Peyer's patch (tissue), 4 donors: ENCODE measurements at places on chromosomes 4 and X. TPM values are rescaled to one million over a fixed set of nuclear protein-coding genes. Genes with fewer than 3 reads are reported as not detected.

Gene HCFC1
- total RNA-seq, result 52.0 TPM

Gene LIMCH1
- total RNA-seq, result 11.1 TPM

Gene SPIN3
- 11.4 TPM for total RNA-seq

Gene XKRX
- total RNA-seq, result 23.8 TPM

Gene CT45A3
- not detected for total RNA-seq

Gene PDGFC
- total RNA-seq, result 17.3 TPM

DNA sequence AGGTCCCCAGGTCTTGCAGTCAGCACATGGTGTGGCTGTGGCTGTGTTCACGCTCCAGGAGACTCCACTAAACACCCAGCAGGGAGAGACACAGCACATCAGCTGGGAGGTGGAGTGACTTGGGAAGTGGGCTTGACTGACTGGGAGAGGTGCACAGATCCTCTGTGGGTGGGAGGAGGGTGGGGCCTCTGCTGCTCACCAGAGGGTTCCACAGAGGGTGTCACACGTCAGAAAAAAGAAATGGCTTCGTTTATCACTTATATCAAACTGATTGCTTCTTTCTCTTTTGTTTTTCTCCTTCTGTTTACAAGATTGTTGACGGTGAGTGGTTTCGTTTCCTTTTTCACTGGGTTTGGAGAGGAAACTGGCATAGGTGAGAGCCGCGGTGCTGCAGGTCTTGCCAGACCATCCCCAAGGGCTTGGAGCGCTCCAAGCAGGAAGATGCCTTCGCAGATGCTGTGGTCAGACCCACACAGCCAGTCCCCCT lies 24.8 kb upstream of the FAM193A start:
- peak; percentile 59 for DNase-seq
- H3K36me3 ChIP-seq, result no peaks in the 10 kb centered on the region
- no peak overlapping the region for H3K27ac ChIP-seq

DNA sequence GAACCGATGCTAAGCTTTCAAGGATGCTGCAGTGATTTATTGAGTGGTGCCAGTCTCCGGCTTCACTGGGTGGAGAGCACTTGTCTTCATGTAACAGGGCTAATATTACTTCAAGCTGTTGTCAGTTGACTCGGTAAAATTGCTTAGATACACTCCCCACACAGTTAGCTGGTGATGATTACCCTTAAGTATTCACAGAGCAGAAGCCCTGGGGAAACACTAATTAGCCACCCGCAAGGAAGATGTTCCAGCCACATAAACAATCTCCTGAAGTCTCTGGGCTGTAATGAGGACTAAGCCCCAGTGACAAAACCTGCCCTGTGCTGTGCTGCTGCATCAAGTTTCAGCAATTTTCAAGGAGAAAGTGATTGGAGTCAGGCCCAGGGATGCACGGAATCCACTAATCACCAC lies 37.3 kb upstream of the GK2 start:
- H3K4me3 ChIP-seq, result no peak overlapping the region
- H3K27ac ChIP-seq, result no peak overlapping the region
- no peaks in the 10 kb centered on the region for H3K27me3 ChIP-seq
- no peaks in the 10 kb centered on the region for H3K36me3 ChIP-seq
- H3K4me1 ChIP-seq, result no peaks in the 10 kb centered on the region

GRCh38 chrX:27162496-27162895 lies 300.6 kb downstream of the PPP4R3C start:
- no peaks in the 10 kb centered on the region for H3K27me3 ChIP-seq
- no peak overlapping the region for H3K4me3 ChIP-seq
- no peak overlapping the region for H3K27ac ChIP-seq
- no peaks in the 10 kb centered on the region for H3K36me3 ChIP-seq
- H3K4me1 ChIP-seq, result no peaks in the 10 kb centered on the region
- no peak for DNase-seq

GRCh38 chr4:7052923-7053715 lies 9.9 kb downstream of the TADA2B start:
- no peaks in the 10 kb centered on the region for H3K4me1 ChIP-seq
- no peak for DNase-seq
- H3K27me3 ChIP-seq, result no peaks in the 10 kb centered on the region
- no peaks in the 10 kb centered on the region for H3K36me3 ChIP-seq

DNA sequence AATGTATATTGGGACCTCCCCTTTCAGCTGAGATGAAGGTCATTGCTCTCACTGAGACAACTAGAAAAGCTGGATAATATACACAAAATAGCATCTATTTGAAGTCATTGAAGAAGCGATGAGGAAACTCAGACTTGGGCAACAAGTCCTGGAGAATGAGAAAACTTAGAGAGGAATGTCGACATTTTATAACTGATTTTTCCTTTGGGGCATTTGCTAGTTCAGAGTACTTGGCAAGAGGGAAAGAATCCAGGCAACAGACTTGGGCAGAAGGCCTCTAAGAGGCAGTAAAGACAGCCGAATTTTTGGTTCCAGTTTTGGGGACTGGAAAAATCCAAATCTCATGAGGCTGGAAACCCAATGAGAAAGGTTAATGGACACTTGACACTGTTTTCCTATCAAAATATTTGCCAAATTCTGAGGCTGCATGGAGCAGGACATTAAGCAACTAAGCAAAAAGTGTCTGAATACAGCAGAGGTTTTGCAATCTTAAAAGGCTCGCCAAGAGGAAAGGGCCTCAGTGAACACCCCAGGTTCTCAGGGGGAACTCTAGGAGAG lies 21.0 kb upstream of the ANXA5 start:
- no peaks in the 10 kb centered on the region for H3K27me3 ChIP-seq
- DNase-seq, result no peak
- peak overlapping the region; percentile 45 for H3K27ac ChIP-seq
- no peak overlapping the region for H3K4me3 ChIP-seq

- H3K36me3 ChIP-seq, result no peaks in the 10 kb centered on the region
- no peaks in the 10 kb centered on the region for H3K4me1 ChIP-seq
- no peak overlapping the region for H3K4me3 ChIP-seq
Measured at GRCh38 chr4:54165438-54165837, 63.7 kb upstream of the PDGFRA start.

GRCh38 chr4:26692014-26692726 lies 108.3 kb downstream of the TBC1D19 start:
- no peaks in the 10 kb centered on the region for H3K27me3 ChIP-seq
- H3K27ac ChIP-seq, result no peak overlapping the region
- H3K4me3 ChIP-seq, result no peak overlapping the region
- DNase-seq, result no peak

DNA sequence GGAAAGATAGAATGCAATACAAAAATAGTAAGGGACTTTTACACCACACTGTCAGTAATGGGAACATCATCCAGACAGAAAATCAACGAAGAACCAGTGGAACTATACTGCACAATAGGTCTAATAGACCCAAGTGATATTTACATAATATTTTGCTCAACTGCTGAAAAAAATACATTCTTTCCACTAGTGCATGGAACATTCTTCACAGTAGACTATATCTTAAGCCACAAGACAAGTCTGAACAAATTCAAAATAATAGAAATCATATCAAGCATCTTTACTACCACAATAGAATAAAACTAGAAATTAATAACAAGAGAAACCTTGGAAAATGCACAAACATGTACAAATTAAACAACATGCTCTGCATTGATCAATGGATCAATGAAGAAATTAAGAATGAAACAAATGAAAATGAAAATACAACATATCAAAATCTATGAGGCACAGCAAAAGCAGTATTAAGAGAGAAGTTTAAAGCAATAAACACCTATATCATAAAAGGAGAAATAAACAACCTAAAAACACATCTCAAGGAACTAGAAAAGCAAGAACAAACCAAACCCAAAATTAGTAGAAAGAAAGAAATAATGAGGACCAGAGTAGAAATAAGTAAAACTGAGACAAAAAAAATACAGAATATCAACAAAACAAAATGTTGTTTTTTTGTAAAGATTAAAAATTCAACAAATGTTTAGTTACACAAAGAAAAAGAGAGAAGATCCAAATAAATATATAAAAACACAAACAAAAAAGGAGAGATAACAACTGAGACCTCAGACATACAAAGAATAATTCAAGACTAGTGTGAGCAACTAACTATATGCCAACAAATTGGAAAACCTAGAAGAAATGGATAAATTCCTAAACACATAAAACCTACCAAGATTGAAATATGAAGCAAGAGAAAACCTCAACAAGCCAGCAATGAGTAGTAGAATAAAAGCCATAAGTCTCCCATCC lies 51.5 kb upstream of the ANTXR2 start:
- no peaks in the 10 kb centered on the region for H3K27me3 ChIP-seq
- H3K36me3 ChIP-seq, result no peaks in the 10 kb centered on the region
- no peaks in the 10 kb centered on the region for H3K4me1 ChIP-seq
- H3K4me3 ChIP-seq, result no peak overlapping the region
- no peak for DNase-seq

DNA sequence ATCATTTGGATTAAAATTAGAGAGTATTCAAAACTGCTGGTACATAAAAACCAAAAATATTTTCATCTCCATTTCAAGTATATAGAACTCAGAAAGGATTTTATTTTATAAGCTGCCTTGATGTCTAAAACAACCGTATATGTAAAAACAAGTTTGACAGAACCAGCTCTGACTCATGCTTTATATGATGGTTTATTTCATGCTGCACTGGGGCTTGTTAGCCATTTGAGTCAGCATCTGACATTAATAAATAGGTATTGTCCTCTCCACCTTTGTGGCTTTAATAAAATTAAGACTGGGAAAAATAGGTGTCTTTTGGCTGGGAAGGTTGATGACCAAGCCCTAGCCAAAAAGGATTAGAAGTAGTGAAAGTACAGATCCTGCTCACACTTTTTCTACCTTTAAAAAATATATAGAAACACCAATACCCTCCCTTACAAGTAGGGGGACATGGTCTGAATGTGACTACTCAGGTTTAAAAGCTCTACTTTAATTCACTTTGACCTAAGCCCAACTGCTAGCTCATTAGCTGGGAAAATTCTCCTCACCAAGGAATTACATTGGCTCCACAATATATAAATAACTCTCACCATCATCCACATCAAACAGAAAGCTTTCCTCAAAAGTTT lies 228.1 kb downstream of the ADAMTS3 start:
- H3K36me3 ChIP-seq, result no peaks in the 10 kb centered on the region
- H3K27me3 ChIP-seq, result no peaks in the 10 kb centered on the region
- DNase-seq, result no peak
- no peaks in the 10 kb centered on the region for H3K4me1 ChIP-seq
- H3K4me3 ChIP-seq, result no peak overlapping the region

DNA sequence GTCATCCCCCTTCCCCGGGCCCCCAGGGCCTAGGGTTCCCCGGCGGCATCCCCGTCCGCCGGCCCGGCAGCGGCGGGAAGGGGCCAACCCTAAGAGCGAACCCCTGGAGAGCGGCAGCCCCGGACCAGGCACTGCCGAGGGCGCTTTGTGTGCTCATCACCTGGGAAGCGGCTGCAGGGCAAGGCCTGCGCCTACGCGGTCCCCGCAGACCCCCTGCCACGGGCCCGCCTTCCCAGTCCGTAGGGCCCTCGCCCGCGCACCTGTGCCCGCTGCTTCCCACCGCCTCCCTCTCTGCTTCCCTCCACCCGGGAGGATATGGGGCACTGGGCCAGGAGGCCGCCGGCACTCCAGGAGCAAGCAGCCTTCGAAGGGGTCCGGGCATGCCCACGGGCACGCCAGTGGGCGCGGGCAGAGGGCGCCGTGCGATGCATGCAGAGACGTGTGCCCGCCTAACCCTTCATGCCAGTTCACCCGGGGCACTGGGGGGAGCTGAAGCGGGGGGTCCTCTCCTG lies 2.6 kb downstream of the FLNA start:
- no peaks in the 10 kb centered on the region for H3K27me3 ChIP-seq
- H3K36me3 ChIP-seq, result no peaks in the 10 kb centered on the region
- no peaks in the 10 kb centered on the region for H3K4me1 ChIP-seq
- no peak for DNase-seq
- peak overlapping the region; percentile 55 for H3K27ac ChIP-seq

DNA sequence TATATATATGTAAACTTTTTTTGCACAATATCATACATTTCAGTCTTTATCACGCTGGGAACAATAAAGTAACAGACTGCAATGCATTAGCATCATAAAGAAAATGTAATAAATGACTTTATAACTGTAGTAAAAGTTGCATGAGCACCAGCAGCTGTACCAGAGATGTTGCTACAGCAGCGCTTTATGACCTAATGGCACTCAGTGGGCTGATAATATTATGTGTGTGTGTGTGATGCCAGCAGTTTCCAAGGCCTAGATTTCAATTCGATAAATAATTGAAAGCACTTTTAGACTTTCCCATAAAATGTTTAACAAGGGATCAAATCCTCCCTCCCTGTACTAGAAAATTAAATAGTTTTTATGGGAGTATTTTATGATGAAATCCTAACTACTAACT lies 367.6 kb upstream of the AGA start:
- no peaks in the 10 kb centered on the region for H3K27me3 ChIP-seq
- peak; percentile 66 for DNase-seq
- no peak overlapping the region for H3K27ac ChIP-seq
- H3K36me3 ChIP-seq, result no peaks in the 10 kb centered on the region

DNA sequence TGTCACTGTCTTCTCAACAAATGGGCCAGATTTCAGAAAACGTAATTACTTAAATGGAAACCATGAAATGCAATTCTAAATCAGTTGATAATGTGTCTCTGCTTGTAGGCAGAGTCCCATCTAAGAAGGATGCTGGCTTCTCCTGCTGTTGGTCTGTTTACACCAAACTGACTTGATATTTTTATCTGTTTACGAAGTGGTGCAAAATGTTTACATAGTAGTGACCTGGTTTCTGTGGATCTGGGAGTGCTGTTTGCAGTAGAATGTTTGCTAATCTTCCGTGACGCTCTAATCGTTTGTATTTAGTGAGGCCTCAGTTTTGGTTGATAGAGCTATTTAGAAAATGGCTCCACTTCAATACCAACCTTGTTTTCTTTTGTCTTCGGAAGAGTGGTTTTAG lies 213.5 kb downstream of the VEGFC start:
- DNase-seq, result no peak
- H3K27ac ChIP-seq, result no peak overlapping the region
- H3K4me3 ChIP-seq, result no peak overlapping the region
- H3K4me1 ChIP-seq, result no peaks in the 10 kb centered on the region

- H3K4me3 ChIP-seq, result no peak overlapping the region
- no peak for DNase-seq
- H3K36me3 ChIP-seq, result no peaks in the 10 kb centered on the region
- no peaks in the 10 kb centered on the region for H3K4me1 ChIP-seq
Measured at GRCh38 chr4:133600008-133600407, 450.9 kb downstream of the PCDH10 start.

DNA sequence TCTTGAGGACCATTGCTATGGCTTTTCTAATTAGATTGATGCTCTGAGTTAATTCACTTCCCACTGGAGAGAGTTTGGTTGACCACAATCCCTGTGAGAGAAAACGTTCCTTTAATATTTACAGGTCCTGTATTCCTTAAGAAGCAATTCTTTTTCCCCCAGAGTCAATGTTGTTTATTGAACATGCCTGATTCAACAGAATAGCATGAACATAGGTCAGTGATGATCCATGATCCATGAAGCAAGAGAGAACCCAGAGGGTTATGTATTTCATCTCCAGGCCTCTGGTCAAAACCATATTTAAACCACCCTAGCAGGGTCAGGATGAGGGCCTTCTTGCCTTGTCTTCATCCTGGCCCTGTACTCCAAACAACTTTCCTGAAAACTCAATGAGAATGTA lies 39.4 kb upstream of the EFHC2 start:
- no peak for DNase-seq
- no peaks in the 10 kb centered on the region for H3K4me1 ChIP-seq
- no peaks in the 10 kb centered on the region for H3K36me3 ChIP-seq
- H3K27ac ChIP-seq, result no peak overlapping the region
- H3K27me3 ChIP-seq, result no peaks in the 10 kb centered on the region
